ENCODE measurements at places on chromosomes 3 and 15. TPM values are rescaled to one million over a fixed set of nuclear protein-coding genes. Genes with fewer than 3 reads are reported as not detected.

Gene FES
- total RNA-seq: 51.9 TPM

GRCh38 chr3:150377601-150378300 lies 30.3 kb upstream of the TSC22D2 start:
- DNase-seq: no peak

Gene NCKIPSD
- 49.8 TPM for total RNA-seq

Gene CFAP44
- total RNA-seq: 2.0 TPM

GRCh38 chr3:101850246-101851051 lies 1.1 kb downstream of the NFKBIZ start:
- DNase-seq: peak; percentile 48

Gene NLGN1
- total RNA-seq: not detected

- no peak for DNase-seq
Measured at GRCh38 chr15:94443186-94443585, 211.8 kb downstream of the MCTP2 start.

DNA sequence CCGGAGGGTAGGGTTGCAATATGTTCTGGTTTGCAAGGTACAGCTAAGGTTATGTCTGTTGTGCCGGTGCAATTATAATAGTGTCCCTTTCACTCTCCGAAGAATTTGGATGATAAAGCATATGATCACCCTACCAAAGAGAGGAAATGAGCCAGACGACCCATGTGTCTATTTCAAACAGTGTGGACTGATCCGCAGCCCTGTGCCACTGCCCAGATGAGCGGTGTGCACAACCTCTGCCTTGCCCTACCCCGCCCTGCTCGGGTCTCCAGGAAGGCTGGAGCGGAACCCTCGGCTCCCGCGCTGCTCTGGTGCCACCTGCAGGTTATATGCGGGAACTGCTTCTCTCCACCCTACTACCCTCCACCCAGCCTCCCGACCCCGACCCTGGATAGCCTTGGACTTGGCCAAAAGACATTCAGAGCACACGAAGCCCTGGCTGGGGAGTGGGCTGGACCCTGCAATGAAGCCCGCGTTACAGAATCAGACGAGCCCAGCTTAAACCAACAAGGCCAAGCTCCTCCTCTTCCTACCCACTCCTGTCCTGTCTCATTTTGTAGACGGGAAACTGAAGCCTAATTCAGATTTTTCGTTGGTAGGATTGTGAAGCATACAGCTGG lies 68.4 kb upstream of the CHRNB4 start:
- DNase-seq: peak; percentile 58

- DNase-seq: no peak
Measured at GRCh38 chr3:170493712-170494182, 75.1 kb downstream of the CLDN11 start.

Gene KY
- total RNA-seq: not detected

Gene C3orf33
- total RNA-seq: 1.7 TPM

- no peak for DNase-seq
Measured at GRCh38 chr15:101310161-101310480, 15.1 kb upstream of the SNRPA1 start.
